GM18507 (cell line): ENCODE measurements at places on chromosomes 5 and 9.

DNA sequence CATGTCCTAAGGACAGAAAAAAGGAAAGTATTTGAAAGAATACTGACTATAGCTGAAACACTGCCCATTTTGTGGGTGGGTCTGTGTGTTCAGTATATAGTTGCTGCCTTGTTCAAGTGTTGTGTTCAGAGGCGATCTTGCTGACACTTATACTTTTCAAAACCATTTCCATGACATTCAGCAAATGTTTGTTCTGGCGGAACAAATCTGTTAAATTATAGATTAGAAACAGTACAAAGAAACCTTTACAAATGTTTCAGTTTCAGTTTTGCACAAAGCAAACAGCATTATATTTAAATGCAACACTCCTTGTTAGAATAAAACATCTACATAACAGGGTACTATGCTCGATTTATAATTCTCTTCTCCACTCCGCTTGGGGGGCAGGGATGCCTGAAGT, 2276.3 kb downstream of the MAT2B start:
- no peak for DNase-seq

DNA sequence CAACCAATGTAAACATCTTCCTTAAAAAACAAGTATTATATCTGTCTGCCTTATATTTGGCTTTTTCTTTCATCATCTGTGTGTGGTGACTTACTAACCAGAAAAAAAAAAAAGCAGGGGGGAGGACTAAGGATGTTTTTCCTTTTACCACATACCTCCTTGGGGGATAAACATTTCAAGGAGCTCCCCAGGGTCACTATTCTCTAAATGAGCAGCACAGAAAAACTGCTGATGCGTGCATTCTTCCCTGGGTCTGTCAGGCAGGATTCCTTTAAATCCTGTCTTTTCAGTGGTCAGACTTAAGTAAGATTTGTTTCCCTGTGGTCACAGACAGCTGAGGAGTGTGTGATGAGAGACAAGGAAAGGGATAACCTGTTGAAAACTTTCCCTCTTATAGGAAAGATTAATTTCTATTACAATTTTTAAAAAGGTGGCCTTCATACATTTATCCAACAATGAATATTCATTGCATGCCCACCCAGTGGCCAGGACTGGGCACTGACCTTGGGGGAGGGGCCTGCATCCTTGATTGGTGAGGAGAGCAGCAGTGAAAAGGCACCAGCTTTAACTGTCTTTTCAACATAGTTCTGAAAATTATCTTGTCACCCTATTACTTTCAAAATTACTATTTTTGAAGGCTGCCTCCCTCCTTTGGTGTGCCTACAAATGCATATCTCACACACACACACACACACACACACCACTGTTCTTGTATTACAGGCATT, 123.1 kb downstream of the TLE4 start:
- no peak for DNase-seq

- DNase-seq, result no peak
These were observed 292.8 kb downstream of the YTHDC2 start for GRCh38 chr5:113806250-113806649.

- no peak for DNase-seq
These were observed 164.2 kb downstream of the AUH start for GRCh38 chr9:91197232-91198181.

GRCh38 chr5:1062761-1063568, 48.9 kb downstream of the SLC12A7 start:
- no peak for DNase-seq

DNA sequence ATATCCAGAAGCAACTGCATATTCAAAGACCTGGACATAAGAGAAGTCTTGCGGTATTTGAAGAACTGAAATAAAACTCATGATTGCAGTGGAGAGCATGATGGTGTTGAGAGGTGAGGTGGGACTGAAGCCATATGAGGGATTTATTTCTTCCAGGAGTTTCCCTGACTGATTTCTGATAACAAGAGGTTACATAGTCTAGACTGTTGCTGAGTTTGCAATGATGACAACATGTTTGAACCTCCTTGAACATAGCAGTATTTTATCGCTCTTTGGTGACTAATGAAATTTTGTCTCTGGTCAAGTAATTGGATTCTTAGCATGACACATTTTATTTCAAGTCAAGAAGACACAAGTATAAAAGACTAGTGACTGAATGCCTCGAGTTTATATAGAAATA, 61.8 kb downstream of the ACTBL2 start:
- no peak for DNase-seq

DNA sequence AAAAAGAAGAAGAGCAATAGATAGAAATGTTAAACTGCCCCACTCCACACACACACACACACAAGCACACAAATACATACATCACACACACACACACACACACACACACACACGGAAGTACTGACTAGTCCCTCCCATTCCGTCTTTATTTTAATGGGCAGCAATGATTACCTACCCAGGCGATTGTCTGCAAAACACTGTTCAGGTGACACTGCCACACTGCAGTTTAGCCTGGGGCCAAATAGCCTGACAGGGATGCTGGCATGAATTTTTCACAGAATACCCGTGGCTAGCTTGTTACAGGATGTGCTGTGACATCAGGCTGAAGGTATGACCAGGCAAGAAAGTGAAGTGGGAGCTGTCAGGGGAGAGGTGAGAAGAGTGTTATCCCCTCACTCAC, 86.9 kb downstream of the FRMD3 start:
- DNase-seq, result no peak

DNA sequence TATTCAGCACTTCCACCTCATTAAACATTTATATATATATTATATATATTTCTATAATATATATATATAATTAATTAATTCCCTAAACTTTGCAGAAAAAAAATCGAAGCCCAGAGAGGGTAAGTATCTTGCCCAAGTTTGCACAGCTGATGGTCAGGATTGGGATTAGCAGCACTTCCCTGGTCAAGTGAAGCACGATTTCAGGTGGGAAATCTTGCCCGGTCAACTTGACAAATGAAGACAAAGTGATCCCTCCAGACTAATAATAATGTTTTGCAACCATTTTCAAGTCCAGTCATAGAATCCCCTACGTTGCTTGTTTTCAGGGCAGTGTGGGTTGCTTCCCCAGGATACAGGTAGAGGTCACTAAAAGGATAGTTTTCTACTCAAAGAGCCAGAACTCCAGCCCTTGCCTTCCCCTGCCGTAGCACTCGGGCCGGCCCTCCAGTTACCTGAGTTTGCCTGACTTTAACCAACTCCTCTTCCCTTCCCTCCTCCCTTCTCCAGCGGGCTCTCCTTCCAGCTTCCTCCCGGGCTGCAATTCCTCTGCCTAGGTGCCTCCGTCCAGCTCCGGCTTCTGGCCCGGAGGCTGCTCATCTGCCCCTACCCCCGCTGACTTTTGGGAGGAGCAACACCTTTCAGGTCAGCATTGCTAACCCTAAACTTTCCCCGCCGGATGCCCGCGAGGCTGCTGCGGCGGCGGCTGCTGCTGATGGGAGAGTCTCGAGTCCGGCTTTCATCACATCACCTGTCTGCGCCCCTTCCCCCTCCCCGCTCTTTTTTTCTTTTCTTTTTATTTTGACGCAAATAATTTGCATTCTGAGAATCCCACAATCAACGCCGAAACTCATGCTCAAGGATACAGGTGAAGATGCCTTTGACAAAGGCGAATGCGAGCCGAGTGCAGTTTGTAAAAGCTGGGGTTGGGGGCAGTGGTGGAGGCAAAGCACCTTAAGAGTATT, 930 bp downstream of the PRLR start:
- no peak for DNase-seq

GRCh38 chr9:87853302-87853701, 29.4 kb upstream of the SPATA31E1 start:
- DNase-seq, result no peak

GRCh38 chr5:34673463-34674125, 17.5 kb downstream of the RAI14 start:
- DNase-seq, result no peak
